ENCODE measurements at places on chromosomes 7 and 10.

- DNase-seq: no peak
Observed at GRCh38 chr10:22443175-22443901, 98.0 kb downstream of the SPAG6 start.

GRCh38 chr10:31025142-31025541 lies 6.5 kb downstream of the ZNF438 start:
- DNase-seq: no peak

GRCh38 chr10:60444494-60445064 lies 54.9 kb upstream of the ANK3 start:
- DNase-seq: no peak

- DNase-seq: no peak
Observed at GRCh38 chr7:55520426-55521140, 51.7 kb downstream of the VOPP1 start.

- DNase-seq: no peak
Observed at GRCh38 chr7:157266272-157266671, 70.5 kb upstream of the DNAJB6 start.

DNA sequence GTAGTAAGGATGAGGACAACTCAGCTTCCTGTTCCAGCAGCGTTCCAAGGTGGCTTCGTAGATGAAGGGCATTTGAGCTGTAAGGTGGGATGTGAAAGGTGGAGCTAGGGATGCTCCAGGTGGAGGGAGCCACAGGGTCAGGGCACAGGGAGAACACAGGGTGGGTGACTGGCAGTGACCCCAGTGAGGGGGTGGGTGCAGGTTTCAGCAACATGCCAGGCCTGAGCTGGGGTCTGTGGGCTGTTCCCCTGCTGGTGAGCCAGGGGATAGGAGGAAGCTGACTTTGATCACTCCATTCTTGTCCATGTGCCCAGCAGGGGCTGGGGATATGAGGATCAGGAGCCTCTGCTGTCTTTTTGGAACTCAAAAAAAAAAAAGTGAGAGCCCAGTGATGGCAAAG lies 33.2 kb downstream of the CDH23 start:
- no peak for DNase-seq

GRCh38 chr7:4824120-4824775 lies 37.6 kb downstream of the PAPOLB start:
- DNase-seq: no peak

GRCh38 chr10:69490876-69491275 lies 39.6 kb downstream of the TSPAN15 start:
- no peak for DNase-seq

DNA sequence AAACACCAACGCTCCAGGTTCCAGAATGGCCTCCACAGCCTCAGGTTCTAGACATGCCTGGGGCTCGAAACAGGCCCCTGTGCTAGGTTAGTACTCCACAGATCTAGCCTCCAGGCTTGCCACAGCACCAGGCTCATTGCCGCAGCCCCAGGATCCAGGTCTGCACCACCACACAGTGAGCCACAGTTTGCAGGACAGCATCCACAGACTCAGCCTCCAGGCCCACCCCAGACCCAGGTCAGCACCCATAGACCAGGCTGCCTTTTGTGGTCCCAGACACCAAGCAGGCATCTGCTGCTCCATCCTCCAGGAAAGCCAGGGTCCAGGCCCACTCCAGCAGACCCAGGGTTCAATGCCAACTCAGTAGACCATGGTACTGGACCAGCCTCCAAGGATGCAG lies 132.3 kb upstream of the VSTM2A start:
- no peak for DNase-seq

DNA sequence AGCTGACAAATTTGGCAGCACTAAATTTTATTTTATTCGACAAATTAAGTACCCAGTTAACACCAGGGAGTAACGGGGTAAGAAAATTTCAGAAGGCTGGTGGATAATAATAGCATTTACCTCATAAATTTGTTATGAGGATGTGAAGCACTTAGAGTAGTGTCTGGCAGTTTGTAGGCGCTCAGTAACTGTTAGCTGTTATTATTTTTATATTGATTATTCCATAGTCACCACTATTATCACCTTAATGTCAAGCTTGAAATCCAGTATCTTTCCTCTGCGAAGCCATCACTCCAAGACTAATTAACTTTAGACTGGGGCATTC lies 563 bp upstream of the COA1 start:
- DNase-seq: no peak

DNA sequence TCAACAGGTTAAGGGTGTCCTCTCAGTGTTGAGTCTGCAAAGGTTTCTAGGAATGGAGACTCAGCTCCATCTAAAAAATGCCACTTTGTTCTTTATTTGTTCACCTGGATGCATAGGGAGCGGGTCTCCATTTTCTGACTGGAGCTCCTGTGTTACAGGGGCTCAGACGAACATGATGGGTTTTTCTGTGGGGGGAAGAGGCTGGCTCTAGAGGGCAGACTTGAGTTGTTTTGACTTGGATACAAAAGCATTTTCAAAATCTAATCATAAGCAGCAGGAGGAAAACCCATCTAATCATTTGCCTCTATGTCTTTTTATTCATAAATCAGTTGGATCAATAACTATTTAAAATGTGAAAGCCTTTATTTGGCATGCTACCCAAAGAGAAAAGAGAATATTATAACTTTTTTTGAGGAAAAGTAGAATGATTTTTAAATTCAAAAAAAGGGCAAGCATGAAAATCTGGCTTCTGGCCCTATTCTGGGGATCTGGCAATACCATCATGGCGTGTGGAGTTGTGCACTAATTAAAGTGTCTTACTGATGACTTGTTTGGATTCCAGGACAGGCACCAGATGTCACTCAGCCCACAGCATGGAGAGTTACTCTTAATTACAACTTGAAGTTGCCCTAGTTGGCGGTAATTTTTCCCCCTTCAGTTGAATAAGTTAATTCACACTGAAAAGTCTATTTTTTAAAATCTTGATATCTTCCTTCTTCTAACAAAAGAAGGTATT lies 594.9 kb downstream of the REEP3 start:
- DNase-seq: no peak

DNA sequence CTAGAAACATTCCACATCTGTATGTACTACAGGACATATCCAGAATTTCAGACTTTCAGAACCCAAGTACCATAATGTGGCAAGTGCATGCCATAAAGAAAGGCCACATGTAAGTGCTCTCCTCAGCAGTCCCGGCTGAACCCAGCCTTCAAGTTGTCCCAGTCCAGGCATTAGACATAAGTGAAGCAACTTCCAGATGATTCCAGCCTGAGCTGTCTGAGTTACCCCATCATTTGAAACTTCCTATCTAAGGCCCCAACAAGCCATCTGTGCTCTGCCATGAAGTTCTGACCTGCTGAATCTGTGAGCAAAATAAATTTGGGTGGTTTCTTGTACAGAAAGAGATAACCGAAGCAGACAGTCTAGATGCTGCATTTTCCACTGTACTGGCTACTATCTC lies 218.8 kb downstream of the IPMK start:
- DNase-seq: no peak

DNA sequence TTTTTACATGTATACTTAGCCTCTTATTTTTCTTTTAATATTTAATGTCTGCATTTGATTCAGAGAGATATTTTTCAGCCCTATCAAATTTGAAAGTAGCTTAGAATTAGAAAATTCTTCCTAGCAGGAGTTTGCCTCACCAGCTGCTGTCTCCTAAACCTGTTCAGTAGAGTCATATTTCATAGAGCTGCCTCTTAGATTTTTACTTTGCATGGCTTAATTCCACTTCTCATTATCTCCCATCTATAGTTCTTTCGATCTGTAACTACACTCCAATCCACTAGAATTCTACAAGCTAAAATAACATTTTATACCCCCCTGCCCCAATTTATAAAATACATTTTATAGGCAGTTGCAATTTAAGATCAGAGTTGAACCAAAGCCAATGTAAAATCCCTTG lies 227.0 kb downstream of the ANK3 start:
- no peak for DNase-seq

- no peak for DNase-seq
Observed at GRCh38 chr10:129893104-129894089, 70.7 kb downstream of the EBF3 start.

DNA sequence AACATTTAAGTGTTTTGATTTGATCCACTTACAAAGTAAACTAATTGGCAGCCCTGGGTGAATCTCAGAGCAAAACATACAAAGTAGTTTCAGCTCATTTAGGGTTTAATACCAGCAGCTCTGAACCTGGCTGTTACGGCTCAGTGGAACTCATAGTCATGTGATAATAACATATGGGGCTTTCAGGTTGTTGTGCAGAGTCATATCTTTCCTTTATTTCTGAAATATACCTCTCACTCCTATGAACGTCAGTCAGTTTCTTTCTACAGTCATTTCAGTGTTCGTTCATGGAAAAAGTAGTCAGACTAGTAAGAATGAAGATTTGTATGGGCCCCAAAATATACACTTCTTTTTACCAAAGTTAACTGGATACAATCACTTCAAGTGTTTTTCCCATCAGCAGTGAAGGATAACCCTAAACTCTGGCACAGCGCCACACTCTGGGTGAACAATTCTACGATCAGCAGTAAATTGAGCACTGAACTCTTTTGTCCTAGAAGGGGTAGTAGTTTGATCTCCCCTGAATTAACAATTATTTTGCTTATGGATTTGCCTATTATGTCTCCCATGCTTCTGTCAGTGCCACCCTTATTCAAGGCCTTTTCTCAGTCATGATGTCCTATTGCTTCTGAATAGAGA lies 218.6 kb downstream of the THSD7A start:
- no peak for DNase-seq

GRCh38 chr7:128833148-128833945 lies 3.1 kb downstream of the FLNC start:
- no peak for DNase-seq

- peak; percentile 19 for DNase-seq
Observed at GRCh38 chr7:105387508-105388355, 989 bp downstream of the SRPK2 start.

- no peak for DNase-seq
Observed at GRCh38 chr10:84294766-84295447, 33.5 kb upstream of the CCSER2 start.

DNA sequence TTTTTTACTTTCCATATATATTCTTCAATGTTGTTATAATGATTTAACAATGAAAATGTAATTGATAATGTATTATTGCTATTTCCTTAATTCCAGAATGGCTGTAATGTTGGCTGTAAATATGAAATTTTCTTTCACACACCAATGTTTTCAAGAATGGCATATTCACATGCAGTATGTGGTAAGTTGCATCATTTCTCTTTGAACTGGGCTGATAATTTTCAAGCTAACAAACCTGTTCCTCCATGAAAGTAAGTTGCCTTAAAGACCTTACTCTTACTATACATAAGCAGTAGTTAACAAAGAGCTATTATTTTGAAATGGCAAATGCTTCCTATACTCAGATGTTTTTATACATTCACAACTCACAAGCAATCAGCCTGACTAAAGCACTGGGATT lies 154.5 kb downstream of the TMEM168 start:
- DNase-seq: no peak

GRCh38 chr10:78143576-78143975 lies 109.9 kb downstream of the RPS24 start:
- DNase-seq: no peak

- DNase-seq: no peak
Observed at GRCh38 chr7:134420424-134421125, 38.3 kb downstream of the AKR1B1 start.

GRCh38 chr7:29194206-29194593 lies 375 bp upstream of the CHN2 start:
- DNase-seq: no peak

DNA sequence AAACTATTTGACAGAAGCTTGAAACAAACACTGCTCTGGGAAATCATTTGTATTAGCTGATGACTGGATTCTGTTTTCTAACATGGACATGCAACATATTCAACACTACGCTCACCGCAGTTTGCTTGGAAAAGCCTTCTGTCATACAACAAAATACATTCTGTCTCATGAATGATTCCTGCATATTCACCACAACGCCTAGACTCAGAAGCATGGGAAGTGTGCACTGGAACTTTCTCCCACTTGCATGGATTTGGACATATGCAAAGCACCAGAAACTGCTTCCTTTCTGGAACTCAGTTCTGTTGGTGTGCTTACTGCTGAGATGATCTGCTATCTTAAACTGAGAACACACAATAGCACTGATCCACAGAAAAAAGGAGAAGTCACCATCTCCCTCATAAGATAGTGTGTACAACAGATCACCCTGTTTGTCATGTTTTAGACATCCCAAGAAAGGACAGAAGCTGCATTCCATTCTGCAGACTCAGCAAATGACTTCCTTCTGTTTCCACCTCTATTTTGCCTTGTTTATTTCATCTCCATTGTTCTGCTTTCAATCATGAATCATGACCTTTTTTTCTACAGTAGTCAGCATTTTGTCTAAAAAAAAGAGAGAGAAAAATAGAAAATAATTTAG lies 115.8 kb downstream of the HTR7 start:
- DNase-seq: peak; percentile 13

GRCh38 chr7:37054624-37055241 lies 330.4 kb upstream of the AOAH start:
- no peak for DNase-seq

- DNase-seq: peak; percentile 37
Observed at GRCh38 chr7:102306916-102307677, 20.4 kb downstream of the SH2B2 start.

DNA sequence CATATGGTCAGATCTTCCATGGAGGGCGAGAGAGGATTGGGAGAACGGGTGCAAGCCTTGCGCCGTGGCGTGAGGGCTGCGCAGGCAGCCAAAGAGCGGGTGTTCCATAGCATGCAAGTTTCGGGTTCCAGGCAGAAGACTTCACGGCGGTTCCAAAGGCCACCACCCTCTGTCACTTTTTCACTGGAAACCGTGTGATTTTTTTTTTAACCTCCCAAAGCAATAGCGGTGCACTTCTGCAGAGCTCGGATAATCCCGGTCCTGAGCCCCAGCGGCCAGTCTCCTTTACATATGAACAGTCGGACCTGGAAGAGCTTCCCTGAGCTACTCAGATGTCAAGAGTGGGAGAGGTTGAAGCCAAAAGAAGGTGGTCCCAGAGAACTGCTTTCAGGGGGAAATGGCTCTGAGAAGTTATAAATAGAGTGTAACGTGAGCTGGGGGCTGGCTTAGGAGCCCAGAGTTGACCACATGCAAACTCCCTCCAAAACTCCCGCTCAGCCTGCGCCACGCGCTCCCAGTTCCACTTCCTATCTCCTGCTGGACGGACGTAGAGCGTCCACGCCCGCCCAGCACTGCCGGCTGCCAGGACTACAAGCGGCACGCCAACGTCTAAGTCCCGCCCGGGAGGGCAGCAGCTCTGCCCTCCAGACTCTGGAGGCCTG lies at the start of gene MEOX2:
Gene MEOX2, minus strand, starts transcription at position 389 of the 662 bp plus-strand sequence. Its CDS starts 281 bp downstream, at position 108.
- peak; percentile 85 for DNase-seq

DNA sequence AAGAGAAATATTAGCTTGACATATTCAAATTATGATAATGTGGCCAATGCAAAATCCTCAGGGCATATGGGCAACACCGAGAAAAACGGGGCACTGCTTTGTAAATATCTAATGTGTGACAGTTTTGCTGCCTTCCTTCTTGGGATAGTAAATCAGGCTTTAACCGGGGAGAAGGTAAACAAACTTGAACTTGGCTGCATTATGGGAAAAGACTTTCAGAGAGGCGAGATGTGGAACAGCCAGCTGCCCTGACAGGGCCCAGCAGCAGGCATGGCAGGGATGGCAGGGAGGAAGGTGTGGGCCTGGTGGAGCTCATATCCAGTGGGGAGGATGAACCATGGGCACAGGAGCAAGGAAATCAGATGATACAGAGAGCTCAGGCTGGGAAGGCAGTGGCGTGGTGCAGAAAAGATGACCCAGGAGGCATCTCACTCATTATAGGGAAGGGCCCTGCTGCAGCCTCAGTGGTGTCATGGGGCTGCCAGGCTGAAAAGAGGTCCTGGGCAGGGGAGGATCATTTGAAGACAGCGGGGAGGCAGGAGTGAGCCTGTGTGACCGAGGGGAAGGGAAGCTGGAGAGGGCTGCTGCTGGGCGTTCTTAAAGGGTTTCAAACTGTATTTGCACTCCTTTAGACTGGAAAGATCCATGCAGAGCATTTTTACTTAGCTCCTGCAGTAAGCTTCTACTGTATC lies 26.7 kb downstream of the CXCL12 start:
- DNase-seq: no peak
